ENCODE measurements at places on chromosomes 6 and 20. TPM values are rescaled to one million over a fixed set of nuclear protein-coding genes. Genes with fewer than 3 reads are reported as not detected.

Gene KIF25
- not detected for total RNA-seq

Gene HLA-DRB5
- 12.6 TPM for total RNA-seq

Gene PPIL1
- total RNA-seq, result 1.8 TPM

Gene PTCRA
- not detected for total RNA-seq

Gene PRPH2
- 0.08 TPM for total RNA-seq

DNA sequence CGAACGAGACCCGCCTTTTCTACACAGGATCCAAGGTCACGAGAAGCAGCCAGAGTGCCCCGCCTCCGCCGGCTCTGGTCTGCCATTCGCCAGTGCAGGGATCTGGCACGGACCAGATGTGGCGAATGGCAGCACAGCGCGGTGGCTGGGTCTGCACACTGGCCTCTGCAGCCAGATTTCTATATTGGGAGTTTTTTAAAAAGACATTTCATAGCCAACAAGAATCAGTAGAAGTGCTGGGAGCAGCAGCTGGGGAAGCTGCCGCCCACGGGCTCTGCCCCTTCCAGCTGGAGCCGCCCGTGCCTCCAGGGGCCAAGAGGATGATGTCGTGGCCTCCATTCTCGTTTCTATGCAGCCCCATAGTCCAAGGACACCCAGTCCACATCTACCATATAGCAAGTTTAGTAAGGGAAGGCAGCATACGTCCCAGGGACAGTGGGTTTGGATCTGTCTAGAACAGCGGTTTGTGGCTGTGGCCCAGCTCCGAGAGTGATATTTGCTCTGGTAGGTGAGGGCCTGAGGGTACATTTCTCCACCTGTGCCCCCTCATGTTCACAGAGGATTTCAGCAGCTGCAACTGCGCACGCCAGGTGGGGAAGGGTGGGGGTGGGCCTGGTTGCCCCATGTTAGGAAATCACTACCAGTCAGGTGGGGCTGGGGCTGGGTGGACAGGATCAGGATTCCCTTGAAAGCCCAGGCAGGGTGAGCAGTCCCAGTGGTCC is 333.7 kb downstream of the ZFAND3 start:
- no peak for DNase-seq

GRCh38 chr6:46963626-46964025 is 41.9 kb upstream of the ADGRF5 start:
- DNase-seq, result no peak

DNA sequence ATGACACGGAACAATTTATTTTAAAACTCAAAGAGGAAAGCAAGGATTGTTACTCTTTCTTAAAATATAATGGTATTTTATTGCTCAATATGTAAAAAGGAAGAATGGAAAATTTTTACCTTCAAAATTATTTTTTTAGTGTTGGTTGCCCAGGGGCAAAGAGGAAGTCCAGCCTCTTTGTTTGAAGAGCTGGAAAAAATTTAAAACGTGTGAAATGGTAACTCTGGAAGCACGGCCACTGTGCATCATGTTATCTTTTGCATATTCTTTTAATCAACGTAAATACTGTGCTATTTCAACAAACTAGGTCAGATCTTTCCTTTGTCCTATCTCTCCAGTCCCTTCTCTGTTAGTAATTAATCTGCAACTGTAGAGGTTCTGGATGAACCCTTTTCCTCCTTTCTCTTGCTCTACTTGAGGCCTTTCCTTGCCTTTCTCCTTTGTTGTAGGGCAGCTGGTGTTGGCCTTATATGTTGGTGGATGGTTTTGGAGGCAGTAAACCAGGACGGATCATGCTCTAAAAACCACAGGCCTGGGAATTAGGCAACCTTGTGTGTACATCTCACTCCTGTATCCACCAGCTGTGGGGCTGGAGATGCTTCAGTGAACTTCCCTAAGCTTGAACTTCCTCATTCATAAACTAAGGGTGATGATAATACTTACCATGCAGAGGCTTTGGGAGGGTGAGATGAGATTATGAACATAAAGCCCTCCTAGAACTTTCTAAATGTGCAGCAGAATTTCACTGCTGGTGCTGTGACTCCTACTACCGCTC is 143.3 kb downstream of the PRL start:
- DNase-seq, result no peak
